ENCODE measurements at places on chromosomes 11 and 22.

- no peak for DNase-seq
These were observed 73.2 kb upstream of the OPCML start for GRCh38 chr11:133605482-133605881.

GRCh38 chr22:47550524-47551430 lies 788.3 kb downstream of the TBC1D22A start:
- no peak for DNase-seq

DNA sequence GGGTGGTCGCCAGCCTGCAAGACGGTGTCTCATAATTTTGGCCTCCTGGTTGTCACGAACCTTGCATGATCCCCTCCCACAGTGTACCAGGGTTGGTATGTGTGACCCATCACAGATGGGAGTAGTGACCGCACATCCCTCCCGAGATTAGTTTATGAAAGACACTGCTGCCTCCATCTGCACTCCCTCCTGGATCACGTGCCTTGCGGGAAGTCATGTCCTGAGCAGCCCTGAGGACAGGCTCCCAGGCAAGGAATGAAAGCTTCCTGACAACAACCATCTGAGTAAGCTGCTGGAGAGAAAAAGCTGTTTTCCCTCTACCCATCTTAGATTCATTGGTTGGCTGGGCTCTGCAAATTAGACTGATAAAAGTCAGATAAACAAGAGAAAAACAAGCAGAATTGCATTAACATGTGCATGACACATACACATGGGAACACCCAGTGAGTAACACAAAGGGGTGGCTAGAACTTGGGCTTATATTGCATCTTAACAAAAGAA lies 14.4 kb upstream of the PAMR1 start:
- DNase-seq: no peak

GRCh38 chr11:93729129-93729616 lies 12.1 kb downstream of the TAF1D start:
- DNase-seq: no peak

DNA sequence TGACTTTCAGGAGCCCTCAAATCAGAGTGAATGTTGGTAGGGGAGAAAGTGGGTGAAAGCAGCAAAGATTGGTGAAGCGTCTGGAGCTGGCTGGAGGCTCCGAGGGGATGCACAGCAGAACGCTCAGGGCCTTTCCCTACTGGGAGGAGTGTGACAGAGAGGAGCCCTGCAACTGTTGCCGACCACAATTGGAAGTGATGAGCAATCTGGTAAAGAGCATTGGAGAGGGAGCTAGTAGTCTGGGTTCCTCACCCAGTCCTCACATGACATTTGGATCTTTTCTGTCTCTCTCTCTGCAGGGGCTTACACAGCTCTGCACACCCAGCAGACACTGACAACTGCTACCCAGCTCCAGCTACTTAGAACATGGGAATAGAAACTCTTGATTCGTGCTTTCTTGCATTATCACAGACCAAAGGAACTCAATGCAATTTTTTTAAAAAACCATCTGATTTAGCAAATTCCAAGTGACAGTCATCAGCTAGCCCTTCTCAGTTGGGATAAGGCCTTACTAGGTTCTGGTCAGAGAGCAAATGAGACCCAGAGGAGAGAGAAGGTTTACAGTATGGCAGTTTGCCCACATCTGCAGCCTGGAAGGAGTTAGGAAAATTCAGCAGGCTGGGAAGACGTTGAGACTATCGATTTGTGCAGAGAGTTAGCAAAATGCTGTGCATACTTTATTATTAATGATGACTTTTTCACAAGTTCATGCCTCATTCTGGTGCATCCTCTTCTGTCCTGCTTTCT lies 278.0 kb upstream of the PLET1 start:
- no peak for DNase-seq

DNA sequence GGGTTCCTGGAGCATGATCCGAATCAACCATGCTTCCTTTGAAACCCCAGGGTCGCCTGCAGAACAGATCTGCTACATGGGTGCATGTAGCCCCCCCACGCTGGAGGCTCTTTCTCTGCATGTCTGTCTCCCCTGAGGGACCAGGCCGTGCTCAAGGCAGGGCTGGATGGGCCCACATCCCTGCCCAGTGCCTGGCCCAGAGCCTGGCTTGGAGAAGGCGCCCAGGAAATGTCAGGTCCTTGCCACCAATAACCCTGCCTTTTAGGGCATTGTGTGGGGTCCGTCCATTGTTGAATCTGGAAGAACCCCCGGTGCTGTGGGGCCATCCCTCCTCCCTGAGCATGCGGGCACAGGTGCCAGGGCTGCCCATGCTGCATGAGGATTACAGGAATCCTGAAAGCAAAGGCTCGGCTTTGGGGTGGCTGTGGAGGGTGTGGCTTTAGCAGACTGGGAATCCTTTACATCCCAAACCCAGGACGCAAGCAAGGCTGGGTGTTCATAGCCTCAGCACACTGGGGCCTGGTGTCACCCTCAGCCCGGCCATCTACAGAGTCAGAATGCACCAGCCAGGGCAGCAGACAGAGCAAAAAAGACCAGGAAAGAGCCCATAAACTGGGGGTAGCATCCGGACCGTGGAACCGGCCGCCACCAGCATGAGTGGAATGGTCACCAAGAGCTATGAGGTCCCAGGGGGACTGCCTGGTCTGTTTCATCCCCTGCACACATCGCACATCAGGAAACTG lies 48.2 kb downstream of the RTL6 start:
- DNase-seq: no peak

DNA sequence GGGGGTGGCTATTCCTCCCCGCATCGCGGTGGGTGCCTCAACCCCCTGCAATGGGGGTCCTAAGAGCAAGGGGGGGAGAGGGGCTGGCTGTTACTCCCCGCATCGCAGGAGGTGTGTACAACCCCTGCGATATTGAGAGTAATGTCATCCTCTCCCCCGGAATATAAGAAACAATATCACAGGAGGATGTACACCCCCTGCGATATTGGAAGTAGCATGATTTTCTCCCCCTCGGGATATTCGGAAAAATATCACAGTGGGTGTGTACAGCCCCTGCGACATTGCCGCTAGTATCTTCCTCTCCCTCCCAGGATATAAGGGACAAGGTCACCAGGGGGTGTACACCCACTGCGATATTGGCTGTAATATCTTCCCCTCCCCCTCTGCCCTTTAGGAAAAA lies 22.5 kb upstream of the APOL5 start:
- DNase-seq: no peak

DNA sequence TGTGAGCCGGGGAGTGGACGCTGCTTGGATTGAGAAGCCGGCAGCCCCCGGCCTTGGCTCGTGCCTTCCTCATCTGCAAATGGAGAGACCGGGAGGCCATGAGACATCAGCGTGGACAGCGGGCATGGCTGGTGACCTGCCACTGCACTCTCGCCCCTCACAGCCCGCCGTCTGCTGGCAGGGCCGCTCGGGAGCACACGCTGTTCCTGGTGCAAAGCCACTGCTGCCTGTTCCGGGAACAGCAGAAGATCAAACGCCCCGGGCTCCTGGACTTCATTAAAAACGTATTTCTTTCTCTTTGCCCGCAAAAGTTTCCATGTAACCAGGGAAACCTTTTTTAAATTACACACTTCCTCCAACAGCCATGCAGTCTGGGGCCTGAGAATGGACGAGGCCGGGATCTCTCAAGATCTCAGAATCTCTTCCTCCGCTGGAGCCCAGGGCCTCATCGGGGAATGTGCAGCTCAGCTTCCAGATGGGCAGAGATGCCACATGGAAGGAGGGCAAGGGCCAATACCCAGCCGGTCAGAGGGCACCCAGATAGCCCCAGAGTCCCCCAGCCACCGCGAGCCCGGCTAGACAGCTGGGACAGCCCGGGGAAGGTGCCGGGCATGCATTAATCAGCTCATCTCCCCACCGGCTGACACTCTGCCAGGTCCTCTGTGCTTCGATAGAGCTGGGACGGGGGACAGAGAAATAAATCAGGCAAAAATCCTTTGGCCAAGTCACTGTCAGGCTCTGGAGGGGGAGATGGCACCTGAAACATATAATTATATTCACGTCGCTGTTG lies 62.8 kb upstream of the PRR5 start:
- no peak for DNase-seq

DNA sequence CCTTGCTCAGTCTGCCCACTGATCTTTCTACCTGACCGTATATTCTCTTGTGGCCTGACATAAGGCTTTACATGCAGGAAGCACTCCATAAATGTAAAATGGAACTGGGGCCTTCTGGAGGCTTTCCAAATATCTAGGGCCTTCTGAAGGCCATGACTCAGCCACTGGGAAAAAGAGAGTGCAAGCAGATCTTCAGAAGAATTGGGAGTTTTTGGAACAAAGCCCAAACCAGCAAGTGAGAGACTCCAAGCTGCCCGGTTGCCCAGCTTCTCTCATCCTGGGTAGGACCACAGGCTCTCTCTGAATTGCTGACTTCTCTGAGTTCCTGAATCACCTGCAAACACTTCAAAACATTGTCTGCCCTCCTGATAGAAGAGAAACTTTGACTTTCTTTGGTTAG lies 107.9 kb upstream of the BMAL1 start:
- DNase-seq: no peak

DNA sequence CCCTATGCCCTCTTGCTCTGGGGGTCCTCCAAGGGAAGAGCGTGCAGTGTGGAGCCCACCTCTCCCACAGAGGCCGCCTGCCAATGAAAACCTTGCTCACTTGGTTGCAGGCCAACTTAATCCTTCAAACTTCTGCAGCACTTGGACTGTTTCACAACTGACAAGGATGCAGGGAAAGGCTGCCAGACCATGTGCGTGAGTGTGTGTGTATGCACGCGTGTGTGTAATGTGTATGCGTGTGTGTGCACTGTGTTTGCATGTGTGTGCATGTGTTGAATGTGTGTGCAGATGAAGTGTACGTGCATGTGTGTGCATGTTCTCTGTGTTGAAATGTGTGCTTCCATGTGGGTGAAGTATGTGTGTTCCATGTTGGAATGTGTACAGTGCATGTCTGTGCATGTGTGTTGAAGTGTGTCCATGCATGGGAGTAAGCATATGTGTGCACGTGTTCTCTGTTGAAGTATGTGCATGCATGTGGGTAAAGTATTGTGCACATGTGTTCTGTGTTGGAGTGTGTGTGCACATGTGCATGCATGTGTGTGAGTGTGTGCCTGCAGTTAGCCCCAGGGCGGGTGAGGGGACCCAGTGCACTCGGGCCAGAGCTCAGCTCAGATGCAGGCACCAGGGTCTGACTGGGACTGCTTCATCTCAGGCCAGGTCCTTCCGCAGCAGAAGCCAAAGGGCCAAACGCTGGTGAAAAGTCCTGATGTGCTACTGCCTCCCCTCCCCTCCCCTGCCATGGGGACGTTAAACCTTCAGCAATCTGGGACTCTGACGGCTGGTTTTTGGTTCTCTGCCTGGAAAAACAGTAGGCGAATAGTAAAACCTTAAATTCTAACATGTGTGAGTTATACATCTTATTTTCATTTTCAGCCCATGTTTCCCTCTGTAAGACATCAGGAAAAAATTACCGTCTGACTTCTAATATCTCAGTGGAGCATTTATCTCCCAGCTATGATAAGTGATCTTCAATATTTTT lies 72.0 kb downstream of the FLI1 start:
- no peak for DNase-seq

- no peak for DNase-seq
These were observed 7.0 kb downstream of the PARVG start for GRCh38 chr22:44187652-44188230.

GRCh38 chr11:121414141-121414913 lies 37.8 kb upstream of the SORL1 start:
- DNase-seq: no peak

GRCh38 chr11:71284525-71285092 lies 32.2 kb upstream of the SHANK2 start:
- DNase-seq: no peak

- DNase-seq: no peak
These were observed 29.7 kb downstream of the FAR1 start for GRCh38 chr11:13698132-13698531.

- DNase-seq: no peak
These were observed 1.9 kb downstream of the MUC5B start for GRCh38 chr11:1224491-1225385.

DNA sequence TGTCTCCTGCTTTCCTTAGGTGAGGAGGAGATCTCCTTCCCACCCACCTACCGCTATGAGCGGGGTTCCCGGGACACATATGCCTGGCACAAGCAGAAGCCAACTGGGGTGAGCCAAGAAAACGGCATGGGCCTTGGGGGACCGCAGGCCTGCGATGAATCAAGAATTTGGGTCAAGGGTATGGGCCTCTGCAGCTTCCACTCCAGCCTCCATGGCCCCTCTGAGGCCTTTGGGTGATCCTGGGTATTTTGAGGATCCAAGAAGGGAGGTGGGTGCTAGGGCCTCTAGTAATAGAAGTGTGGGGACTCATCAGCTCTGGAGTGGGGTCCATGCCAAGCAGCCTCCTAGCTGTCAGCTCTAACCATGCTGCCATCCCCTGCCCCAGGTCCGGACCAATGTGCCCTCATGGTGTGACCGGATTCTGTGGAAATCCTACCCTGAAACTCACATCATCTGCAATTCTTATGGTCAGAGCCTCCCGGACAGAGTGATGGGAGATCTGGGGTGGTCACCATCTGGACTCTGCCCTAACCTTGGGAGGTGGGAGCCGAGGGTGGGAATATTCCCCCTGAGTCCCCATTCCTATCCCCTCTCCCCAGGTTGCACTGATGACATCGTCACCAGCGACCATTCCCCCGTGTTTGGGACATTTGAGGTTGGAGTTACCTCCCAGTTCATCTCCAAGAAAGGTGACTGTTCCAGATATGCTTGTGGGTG lies 8.6 kb downstream of the INPPL1 start:
- DNase-seq: no peak

GRCh38 chr11:124897674-124898262 lies at the start of gene ROBO4:
Gene ROBO4, minus strand, starts transcription at chr11:124897865. Its CDS starts 70 bp downstream, at chr11:124897795.
- no peak for DNase-seq

GRCh38 chr11:72683782-72684200 lies 9.6 kb upstream of the PDE2A start:
- peak; percentile 61 for DNase-seq

GRCh38 chr22:50278461-50278860 lies 8.3 kb upstream of the MAPK11 start:
- no peak for DNase-seq

DNA sequence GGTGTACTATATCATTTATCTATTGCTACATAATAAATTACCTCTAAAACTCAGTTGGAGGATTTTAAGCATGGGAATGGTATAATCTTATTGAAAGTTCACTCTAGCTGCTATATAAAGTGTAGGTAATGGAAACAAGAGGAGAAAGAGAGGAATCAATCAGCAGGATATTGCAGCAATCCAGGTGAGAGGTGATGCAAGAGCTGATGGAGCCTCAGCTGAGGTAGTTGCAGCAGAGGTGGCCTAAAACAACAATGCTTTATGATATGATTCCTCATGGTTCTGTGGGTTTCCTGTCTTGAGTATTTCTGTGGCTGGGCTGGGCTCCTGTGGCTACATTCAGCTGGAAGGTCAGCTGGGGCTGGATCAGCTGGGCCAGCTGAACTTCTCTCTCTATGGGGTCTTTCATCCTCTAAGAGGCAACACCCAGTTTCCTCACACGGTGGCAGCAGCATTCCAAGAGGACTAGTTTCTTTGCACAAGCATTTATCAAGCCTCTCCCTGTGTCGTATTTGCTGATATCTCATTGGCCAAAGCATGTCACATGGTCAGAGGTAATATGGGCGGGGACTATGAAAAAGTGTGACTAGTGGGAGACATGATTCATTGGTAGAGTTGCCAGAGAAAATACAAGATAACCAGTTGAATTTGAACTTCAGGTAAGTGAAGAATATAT lies 135.4 kb upstream of the LARGE1 start:
- no peak for DNase-seq

- no peak for DNase-seq
These were observed 75.9 kb downstream of the MN1 start for GRCh38 chr22:27725661-27726060.

Data from stimulated activated CD8-positive, alpha-beta memory T cell treated with anti-CD3 and anti-CD28 coated beads, Interleukin-7, amount 100 ng/mL, for 24 hours (primary cell).